CD4-positive, alpha-beta memory T cell (primary cell): ENCODE measurements at places on chromosomes 11 and 22.

DNA sequence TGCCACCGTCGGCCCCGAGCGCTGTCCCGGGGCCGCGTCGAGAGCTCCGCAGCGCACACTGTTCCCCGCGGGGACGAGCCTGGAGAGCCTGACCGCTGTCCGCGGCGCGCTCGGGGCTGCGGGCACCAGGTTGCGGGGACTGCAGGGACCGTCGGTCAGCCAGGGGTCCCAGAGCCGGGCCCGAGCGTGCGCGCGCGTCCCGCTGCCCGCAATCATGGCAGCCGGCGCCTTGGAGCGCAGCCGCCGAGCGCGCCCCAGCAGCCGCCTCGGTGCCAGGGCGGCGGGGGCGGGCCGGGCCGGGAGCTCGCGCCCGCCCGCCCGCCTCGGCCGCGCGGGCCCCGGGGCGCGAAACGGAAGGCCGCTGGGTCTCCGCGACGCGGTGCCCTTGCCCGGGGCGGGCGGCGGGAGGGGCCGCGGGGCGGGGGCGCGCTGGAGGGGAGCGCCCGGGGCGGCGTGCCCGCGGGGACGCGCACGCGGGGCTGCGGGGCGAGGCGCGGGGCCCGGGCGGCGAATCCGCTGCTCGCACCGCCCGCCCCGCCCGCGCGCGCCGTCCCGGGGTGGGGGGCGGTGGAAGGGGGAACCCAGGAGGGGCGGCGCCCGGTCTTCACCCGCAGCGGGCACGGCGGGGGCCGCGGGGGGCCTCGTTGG is 79.4 kb upstream of the PPARA start:
- peak; percentile 44 for DNase-seq

- no peak for DNase-seq
Observed at GRCh38 chr11:100940111-100940510, 189.5 kb downstream of the PGR start.

- DNase-seq: no peak
Observed at GRCh38 chr22:29870574-29870973, 12.4 kb upstream of the MTMR3 start.

GRCh38 chr11:69538854-69539253 is 57.4 kb downstream of the LINC01488 start:
- DNase-seq: no peak

DNA sequence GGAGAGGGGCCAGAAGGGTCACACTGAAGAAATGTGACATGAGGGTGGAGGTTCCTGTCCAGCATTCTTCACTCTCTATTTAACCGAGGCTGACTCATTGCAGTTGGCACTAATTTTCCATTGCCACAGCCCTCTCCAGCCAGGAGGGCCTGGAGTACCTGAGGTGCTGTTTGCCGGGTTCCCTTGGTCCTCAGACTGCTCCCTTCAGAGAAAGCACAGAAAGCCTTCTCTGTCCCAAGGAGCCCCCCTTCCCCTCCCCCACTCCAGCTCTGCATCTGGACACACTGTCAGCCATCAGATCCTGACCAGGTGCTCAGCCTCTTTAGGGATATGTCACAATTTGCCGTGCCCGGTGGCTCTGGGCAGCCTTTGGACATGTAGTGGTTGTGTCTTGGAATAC is 3.2 kb upstream of the C11orf91 start:
- no peak for DNase-seq

DNA sequence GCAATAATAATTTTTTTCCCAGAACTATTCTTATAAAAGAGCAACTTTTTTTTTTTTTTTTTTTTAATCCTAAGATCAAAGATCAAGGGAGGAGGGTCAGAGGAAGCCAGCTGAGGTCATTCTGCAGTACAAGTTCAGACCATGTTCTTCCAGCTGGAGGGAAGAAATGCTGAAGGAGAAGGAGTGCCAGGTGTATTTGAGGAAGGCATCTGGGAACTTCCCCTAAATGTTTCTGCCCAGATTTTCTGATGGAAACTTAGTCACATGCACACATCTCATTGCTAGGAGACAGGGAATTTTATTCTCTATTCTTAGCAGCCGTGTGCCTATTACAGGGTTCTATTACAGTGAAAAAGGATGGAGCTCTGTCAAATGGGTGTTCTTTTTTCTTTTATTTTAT is 208.4 kb downstream of the ARHGAP42 start:
- DNase-seq: no peak

GRCh38 chr22:42785706-42786499 is 65.2 kb upstream of the A4GALT start:
- no peak for DNase-seq

GRCh38 chr22:49324527-49325491 is 502.9 kb downstream of the BRD1 start:
- DNase-seq: no peak

DNA sequence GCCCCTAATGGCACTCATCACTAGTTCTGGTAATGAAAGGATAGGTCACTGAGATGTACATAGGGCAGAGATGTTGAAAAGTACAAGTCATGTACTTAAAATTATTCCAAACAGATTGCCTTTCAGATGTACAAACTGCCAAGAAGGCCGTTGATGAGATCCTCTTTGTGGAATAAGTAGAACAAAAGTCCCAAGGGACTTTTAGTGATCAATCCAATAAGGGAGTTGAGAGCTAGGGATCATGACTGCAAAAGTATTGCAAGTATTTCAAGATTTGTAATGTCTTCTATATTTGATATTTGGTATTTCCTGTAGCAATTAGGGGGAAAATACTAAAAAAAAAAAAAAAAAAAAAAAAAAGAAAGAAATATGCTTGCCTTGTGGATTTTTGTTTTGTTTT is 82.2 kb downstream of the ATG16L2 start:
- DNase-seq: no peak

DNA sequence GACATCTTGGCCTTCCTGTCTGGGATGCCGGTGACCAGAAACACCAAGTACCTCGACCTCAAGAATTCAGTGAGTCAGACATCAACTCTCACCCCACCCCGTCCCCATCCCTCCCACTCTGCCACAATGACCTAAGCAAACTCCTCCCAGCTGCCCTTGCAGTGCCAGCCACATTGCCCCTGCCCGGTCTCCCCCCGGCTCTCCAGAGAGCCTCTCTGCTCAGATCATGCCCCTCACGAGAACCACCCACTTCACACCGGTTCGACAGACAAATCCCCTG is 23.6 kb upstream of the MYRF start:
- no peak for DNase-seq

DNA sequence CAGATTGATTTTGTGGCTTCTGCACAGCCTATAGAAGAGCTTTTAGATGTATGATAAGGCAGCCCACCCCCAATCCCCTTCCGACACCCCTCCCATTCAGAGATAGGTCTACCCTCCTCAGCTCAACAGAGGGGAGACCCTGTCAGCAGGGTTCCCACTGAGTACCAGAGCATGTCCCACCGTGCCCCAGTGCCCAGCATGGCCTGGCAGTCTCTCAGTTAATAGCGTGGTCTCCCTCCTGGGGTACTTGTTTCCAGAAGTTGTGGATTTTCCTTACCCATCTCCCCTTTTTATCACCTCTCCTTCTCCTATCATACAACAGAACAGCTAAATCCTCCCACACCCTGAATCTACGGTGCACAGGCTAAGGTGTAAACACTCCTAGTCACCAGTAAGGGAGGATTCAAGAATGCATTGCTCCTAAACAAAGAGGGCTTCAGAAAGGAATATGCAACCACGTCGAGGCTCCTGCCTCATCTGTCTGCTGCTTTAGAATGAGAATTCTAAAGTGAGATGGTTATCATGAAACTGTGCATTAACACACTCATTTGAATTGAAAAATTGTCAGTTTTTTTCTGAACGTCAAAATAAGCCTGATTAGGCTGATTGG is 6.7 kb downstream of the PLAAT2 start:
- DNase-seq: no peak

GRCh38 chr11:3849297-3849874 is 6.1 kb upstream of the STIM1 start:
- DNase-seq: peak; percentile 69

DNA sequence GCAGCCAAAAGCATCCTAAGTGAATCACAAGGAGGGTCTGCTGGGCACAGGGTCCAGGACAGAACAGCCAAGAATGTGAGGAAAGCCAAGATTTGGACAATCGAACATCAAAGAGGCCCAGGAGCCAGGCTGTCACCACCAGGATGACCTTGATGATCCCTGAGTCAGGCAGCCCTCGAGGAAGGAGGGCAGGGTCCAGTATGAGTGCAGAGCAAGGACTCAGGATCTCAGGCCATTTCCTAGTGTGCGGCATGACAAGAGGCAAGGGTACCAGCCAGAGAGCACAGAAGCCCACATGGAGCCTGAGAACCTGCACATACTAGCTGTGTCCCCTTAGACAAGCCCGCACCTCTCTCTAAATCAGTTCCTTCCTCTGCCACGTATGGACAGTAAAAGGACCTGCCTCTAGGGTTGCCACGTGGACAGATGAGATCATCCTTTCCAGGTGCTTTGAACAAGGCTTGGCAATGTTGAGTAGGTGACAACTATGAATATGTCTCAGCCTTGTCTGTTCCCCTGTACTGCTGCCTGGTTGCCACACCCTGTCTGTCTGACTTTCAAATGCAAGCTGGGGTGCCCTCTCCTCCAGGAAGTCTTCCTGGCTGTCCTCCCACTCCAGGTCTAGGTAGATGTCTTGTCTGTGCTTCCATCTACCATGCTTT is 32.2 kb upstream of the ISX start:
- DNase-seq: no peak

- DNase-seq: no peak
Observed at GRCh38 chr22:37418627-37419369, 8.5 kb downstream of the ELFN2 start.

GRCh38 chr22:28670161-28670560 is 9.5 kb downstream of the TTC28 start:
- no peak for DNase-seq

DNA sequence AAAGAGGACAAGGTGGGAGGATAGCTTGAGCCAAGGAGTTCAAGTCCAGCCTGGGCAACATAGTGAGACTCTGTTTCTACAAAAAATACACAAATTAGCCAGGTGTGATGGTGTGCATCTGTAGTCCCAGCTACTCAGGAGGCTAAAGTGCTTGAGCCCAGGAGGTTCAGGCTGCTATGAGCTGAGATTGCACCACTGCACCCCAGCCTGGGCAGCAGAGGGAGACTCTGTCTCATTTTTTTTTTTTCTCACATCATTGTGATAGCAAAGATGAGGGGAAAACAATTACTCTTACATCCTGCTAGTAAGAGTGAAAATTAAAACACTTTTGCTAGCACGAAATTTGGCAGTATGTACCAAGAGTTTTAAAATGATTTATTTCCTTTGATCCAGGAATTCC is 463.7 kb downstream of the TMEM135 start:
- no peak for DNase-seq

GRCh38 chr11:14873632-14874031 is 18.4 kb downstream of the CYP2R1 start:
- no peak for DNase-seq
